ENCODE measurements at places on chromosomes 6 and 20.

- DNase-seq = peak; percentile 30
These were observed 113.6 kb upstream of the EMILIN3 start for GRCh38 chr20:41480054-41480770.

GRCh38 chr6:110439356-110439755, 24.0 kb upstream of the DDO start:
- no peak for DNase-seq

DNA sequence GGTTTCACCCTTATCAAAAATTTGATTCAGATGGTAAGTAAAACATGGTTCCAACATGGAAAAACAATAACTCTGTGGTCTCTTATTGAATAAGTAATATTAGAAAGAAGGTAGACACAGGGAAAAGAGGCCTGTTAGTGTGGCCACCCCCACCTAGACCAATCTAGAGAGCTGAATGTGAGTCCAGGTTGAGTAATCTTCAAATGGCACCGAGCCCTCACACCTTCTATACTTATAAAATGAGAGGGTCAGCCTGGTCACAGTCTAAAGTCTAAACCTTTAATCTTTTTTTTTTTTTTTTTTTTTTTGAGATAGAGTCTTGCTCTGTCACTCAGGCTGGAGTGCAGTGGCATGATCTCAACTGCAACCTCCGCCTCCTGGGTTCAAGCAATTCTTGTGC, 6.9 kb downstream of the FAM184A start:
- DNase-seq = no peak

DNA sequence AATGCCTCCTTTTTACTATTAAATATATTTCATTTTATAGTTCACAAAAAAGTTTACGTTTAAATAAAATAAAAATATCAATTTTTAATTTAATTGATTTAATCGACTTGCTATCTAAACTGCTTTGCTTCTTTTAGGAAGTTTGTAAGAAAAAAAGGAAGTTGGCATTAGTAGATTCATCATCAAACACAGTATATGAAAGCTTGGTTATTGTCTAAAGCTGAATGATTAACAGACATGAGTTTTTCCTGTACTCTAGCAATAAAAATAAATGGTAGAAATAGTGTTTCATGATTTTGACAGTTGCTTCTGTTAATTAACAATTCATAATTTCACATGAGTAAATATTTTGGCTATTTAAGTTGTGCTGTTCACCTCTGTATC, 1285.5 kb upstream of the GJE1 start:
- peak; percentile 42 for DNase-seq

GRCh38 chr20:8117636-8118035, 14.4 kb upstream of the PLCB1 start:
- no peak for DNase-seq

DNA sequence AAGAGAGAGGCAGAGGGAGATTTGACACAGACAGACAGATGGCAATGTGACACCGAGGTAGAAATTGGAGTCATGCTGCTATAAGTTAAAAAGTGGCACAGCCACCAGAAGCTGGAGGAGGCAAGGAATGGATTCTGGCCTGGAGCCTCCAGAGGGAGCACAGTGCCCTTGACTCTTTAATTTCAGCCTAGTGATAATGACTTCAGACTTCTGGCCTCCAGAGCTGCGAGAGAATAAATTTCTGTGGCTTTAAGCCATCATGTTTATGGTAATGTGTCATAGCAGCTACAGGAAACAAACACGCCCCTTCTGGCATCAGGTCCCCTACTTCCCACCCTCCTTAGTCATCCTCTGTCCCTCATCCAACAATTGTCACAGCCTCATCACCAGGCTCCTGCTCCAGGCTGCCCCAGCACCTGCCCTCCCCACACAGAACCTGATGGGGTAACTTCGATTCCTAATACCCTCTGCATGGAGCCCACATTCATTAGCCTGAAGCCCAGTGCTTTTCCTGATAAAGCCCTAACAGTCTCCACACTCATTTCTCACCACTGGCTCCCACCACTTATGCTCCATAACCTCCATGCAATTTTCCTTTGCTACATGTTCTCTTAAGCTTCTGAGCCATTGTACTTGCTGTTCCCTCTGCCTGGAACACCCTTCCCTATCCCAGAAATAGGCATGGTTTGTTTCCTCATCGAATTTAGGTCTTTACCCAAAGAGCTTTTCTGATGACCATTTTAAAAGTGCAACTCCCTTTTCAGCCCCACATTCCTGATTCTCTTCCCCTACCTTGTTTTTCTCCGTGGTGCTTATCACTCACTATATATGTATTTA, 69.7 kb upstream of the TOX2 start:
- DNase-seq = no peak

DNA sequence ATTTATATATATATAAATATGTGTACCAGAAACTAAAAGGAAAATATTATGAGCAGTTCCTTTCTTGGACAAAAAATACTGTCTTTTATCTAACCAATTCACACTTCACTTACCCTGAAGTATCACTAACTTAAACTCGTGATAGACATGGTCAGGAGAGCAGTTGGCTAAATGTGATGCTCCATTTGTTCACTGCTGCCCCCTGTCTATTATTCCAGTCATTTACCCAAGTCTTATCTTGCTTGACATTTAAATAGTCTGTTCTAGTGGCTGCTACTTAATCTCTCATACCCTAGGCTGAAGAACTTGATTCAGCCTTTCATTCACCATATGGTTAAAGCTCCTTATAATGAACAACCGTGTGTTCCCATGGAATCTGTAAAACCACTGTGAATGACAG, 789.6 kb upstream of the EYS start:
- no peak for DNase-seq

- peak; percentile 55 for DNase-seq
These were observed 36.7 kb downstream of the FGD2 start for GRCh38 chr6:37042150-37042549.

DNA sequence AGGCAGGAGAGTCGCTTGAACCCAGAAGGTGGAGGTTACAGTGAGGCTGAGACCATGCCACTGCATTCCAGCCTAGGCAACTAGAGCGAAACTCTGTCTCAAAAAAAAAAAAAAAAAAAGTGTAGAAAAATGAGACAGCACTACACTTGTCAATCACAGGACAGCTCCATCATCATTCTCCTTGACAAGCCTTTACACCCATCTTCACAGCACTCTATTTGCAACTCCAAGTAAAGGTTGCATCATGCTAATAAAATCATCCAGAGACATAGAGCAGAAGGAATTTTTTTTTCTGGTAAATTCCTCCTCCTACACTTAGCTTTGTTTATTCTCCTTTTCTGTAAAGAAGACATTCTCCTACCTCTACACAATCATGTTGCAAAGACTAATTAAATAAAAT, 791.0 kb upstream of the HS3ST5 start:
- no peak for DNase-seq

DNA sequence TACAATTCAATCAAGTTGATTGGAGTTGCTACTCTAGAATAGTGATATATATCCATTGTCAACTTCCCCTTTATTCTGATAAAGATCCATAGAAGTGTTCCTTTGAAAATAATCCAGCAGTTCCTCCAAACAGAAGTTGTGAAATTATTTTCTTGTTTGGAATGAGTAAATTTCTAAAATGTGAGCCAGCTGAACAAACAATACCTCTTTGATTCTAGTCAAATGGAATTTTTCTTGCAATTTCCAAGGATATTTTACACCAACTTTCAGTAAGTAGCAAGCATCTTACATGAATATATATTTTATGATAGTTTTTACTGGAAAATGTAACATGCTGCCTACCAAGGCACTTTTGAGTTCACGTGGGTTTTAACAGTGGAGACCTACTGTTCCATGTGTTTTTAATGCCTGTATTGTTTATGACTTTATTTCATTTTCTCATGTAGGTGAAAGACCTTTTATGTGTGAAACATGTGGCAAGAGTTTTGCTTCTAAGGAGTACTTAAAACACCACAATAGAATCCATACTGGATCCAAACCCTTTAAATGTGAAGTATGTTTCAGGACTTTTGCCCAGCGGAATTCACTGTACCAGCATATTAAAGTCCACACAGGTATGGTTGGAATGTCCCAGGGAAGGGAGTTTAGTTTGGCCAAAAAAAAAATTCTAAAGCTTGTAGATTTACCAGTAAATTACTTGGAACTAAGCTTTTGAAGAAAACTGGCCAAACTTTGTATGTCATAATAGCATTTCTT, 6.5 kb downstream of the GZF1 start:
- no peak for DNase-seq

- DNase-seq = no peak
These were observed 21.9 kb upstream of the GCLC start for GRCh38 chr6:53566755-53567154.

DNA sequence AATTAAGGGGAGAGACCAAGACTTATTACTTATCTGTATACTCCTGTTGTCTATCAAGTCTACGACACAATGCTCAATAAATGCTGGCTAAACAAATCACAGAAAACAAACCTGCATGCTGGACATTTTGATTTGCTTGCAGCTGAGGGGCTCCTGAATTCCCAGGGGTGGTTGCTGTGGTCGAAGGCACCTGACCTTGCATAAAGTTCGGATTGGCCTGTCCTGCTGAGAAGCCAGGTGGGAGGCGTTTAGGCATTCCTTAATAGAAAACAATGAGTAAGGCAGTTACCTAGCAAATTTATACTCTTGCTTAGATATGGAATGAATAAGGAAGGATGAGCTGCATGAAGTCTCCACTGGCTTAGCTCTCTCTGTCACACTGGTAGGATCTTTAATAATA, 50.5 kb downstream of the TP53INP2 start:
- no peak for DNase-seq

GRCh38 chr6:12119085-12119588, 107.0 kb downstream of the HIVEP1 start:
- DNase-seq = peak; percentile 32

DNA sequence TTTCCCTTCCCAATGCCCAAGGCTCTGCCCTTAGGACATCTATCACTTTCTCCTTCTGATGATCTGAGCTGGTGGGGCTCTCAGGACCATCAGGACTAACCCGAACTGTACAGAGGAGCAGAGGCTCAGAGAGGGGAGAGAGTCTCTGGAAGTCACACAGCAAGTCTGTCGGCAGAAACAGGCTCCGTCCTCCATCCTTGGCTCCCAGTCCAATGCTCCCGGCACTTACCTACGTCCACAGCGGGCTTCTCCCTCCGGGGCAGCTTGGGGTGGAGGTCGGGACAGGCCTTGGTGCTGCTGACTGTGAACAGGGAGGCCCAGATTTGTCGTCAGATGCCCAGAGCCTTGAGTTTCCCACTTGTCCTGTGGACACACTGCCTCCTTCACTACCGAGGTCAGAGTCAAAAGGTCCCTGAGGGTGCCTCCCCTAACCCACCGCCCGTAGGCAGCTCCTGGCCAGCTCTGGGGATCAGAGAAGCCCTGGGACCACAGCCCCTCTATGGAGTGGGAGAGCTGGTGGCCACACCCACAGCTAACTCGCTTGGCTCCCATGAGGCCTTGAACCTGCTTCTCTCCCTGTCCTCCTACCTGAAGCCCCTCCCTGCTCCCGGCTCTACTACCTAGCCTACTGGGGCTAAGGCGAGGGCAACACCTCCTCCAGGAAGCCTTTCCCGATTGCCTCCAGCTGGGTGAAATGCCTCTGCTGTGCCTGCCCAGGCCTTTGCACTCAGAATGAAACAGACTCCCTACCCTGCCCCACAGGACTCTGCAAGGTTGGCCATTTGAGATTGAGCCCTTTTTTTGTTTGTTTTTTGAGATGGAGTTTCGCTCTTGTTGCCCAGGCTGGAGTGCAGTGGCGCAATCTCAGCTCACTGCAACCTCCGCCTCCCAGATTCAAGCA, 22.6 kb downstream of the VSTM2L start:
- no peak for DNase-seq

DNA sequence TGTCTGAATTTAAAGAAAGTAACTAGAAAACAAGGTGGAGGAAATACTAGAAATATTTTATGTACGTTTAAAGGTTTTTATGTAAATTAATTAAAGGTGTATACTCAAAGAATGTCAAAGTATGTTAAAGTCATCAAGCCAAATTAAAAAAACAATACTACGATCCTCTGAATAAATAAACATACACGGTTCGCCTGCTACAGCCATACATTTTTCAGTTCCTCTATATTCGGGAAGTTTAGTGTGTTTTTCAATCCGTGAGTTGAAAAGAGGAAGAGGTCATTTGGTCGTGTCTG, 626 bp downstream of the STX7 start:
- no peak for DNase-seq

DNA sequence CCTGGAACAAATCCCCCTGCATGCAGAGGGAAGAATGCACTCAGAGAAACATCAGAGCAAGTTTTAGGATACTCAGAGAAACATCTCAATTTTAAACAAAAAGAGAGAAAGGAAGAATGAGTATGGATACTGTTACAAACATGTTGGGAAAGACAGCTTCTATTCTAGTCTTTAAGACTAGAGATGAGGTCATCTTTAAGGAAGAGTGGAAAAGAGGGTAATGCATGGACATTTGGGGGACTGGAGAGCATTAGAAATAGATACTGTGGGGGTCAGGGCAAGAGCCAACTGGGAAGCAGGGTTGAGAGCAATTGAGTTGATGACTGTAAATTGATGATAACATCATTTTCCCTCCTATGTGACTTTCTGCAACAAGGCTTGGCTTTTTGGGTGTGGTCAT, 431.2 kb downstream of the CDH26 start:
- no peak for DNase-seq

- no peak for DNase-seq
These were observed 56.0 kb downstream of the ADGRB3 start for GRCh38 chr6:68691120-68691519.

GRCh38 chr6:53090576-53090975, 25.4 kb downstream of the FBXO9 start:
- DNase-seq = no peak

- no peak for DNase-seq
These were observed 53.4 kb downstream of the STK4 start for GRCh38 chr20:45019762-45020123.

GRCh38 chr6:53496797-53497375, 48.0 kb downstream of the GCLC start:
- no peak for DNase-seq

- no peak for DNase-seq
These were observed 100.9 kb downstream of the FUT9 start for GRCh38 chr6:96116674-96117073.

- no peak for DNase-seq
These were observed 5.7 kb downstream of the EDN3 start for GRCh38 chr20:59305908-59306655.

- DNase-seq = peak; percentile 36
These were observed 39.4 kb downstream of the REPS1 start for GRCh38 chr6:138948546-138949179.

- DNase-seq = no peak
These were observed 65.1 kb upstream of the NXT1 start for GRCh38 chr20:23285536-23285935.

GRCh38 chr6:142846883-142847287, 98.1 kb downstream of the HIVEP2 start:
- DNase-seq = peak; percentile 57

GRCh38 chr20:18694071-18694470, 106.2 kb downstream of the DTD1 start:
- DNase-seq = no peak

DNA sequence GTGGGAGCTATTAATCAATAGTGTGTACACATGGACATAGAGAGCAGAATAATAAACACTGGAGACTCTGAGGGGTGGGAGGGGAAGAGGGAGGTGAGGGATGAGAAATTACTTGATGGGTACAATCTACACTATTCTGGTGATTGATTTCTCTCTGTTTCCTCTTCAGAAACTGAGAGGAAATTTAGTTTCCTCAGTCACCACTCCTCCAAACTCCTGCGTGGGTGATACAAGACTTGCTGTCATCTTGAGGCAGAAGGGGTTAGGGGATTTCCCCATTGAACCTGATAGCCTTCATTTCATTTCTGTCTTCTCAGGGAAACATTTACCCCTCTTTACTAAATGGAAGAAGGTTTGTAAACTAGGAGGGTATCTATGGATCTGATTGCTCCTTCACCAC, 84.3 kb upstream of the ESR1 start:
- DNase-seq = peak; percentile 93
